Natural killer cell treated with Interleukin-12 subunit alpha and Interleukin-12 subunit beta and Interleukin-15 and Interleukin-18, amount 100 ng/mL, for 72 hours (primary cell): ENCODE measurements at places on chromosomes 4 and X. TPM values are rescaled to one million over a fixed set of nuclear protein-coding genes. Genes with fewer than 3 reads are reported as not detected.
A peak's percentile ranks its signal among the peaks of the same experiment; 100 is the strongest.

The UGT2A1 gene
- total RNA-seq = not detected

The FAAH2 gene
- 1.1 TPM for total RNA-seq

The KCNIP4 gene
- not detected for total RNA-seq

The BOD1L1 gene
- 43.5 TPM for total RNA-seq

The GPRIN3 gene
- 24.0 TPM for total RNA-seq

The L1CAM gene
- 0.74 TPM for total RNA-seq

The AR gene
- not detected for total RNA-seq

The MAGEA1 gene
- total RNA-seq = not detected

The PITX2 gene
- total RNA-seq = not detected

- no peak for DNase-seq
Observed at GRCh38 chr4:122652379-122652778, 31.5 kb upstream of the IL21 start.

- DNase-seq = peak; percentile 65
Observed at GRCh38 chr4:77821775-77822174, 2.6 kb upstream of the CNOT6L start.

GRCh38 chr4:81527709-81528108 lies 56.0 kb upstream of the RASGEF1B start:
- DNase-seq = no peak

DNA sequence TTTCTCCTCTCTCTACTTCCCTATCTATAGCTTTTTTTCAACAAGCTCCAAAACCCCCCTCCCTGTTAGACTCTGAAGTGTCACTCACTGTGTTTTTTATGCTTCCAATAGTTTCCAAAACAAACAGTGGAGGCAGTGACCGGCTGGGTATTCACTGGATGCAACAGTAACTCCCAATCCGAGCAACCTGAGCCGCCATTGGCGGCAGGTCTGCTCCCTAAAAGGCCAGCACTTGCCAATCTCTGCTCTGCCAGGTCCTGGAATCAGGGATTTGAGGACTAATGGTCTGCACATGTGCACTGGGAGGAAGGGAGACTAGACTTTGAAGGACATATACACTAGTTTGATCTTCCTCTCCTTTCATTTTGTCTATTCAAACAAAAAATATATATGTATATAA lies 7.1 kb downstream of the TBX22 start:
- DNase-seq = no peak

- DNase-seq = no peak
Observed at GRCh38 chr4:94934201-94934600, 176.4 kb downstream of the BMPR1B start.

DNA sequence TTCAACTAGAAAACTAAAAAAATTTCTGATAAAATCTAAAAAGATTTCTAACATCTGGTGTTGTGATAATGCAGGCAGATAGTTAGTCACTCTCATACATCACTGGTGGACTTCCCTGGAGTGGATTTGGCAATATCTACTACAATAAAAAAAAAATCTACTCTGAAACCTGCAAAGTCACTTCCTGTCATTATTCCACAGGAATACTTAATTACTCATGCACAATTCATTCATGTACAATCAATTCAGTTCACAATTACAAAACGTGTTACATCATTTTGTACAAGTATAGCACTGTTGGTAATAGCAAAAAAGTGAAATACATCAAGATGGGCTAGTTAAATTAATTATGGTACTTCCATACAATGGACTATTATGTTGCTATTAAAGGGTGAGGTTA lies 16.5 kb upstream of the RHOH start:
- DNase-seq = no peak

DNA sequence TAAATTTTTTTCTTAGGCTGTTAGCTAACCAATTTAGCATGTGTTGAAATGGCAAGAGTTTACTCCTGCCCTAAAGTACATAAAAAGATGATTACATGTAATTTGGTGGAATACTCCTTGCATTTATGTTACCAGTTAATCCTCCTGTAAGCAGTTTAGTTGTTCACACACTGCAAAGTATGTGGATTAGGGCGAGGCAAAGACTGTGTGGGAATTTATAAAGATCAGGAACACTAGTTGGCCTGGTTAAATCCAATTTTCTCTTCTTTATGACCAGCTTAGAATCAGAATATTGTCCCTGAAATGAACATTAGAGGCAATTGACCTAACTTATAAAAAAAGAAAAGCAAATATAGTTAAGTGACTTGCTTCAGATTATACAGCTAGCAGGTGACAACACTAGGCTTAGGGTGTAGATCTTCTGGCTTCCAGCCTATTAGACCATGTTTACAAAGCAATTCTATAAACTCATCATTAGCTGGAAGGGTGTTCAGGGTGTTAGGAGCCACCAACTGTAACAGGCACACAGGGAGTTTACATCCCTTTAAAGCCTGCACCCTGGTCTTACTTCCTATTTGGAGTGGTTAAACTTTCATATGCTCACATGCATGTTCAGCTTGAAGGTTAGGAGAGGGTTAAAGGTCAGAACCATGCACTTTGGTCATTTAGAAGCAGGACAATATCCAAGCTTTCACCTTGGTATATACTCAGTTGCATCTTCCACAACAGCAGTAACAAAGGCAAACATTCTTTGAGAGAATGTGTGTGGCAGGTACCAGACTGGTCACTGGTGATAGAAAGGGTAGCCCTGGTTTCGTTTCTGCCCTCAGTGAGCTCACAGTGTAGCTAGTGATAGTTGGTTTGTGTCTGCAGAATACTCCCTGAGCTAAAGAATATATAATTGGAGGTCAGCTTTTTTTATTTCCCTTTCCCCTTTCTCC lies 72.6 kb downstream of the GC start:
- DNase-seq = no peak

- no peak for DNase-seq
Observed at GRCh38 chr4:11293866-11294265, 134.8 kb downstream of the HS3ST1 start.

DNA sequence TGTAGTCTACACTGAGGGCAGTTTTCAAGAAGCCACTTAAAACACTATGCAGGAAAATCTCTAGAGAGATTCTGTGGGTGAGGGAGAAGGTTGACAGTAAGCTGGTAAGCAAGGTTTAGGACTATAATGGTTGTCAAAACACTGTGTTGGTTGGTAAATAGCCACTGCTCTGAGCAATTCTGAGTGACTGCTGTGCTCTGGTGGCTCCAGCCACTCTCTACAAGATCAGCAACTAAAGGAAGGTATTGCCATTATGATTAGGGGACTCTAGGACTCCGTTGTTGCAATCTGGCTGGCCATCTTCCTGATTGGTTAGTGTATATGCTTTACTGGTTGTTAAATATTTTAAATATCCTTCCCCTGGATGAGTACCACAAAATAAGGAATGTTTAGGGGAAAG lies 5.5 kb upstream of the FAM47E start:
- no peak for DNase-seq

- no peak for DNase-seq
Observed at GRCh38 chr4:187268940-187269339, 545.3 kb upstream of the FAT1 start.

- DNase-seq = no peak
Observed at GRCh38 chr4:127533028-127533700, 99.6 kb upstream of the INTU start.

DNA sequence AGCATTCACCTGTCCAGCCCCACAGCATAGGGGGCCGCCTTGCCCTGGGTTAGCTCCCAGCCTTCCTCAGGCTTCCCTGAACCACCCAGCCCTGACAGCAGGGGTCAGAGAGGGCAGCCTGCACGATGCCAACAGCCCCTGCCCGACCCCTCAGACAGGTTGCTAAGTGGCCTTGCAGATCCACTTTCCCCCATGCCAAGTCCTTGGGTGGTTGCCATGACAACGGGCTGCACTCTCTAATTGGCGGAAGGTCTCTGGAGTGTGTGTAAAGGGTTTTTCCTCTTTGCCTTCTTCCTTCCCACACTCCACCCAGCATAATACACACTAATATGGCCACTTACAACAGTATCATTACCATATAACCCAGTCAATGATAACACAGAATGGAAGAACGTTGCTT lies 99.6 kb upstream of the AFAP1 start:
- DNase-seq = no peak

GRCh38 chrX:110258552-110258951 lies 59.3 kb downstream of the AMMECR1 start:
- DNase-seq = no peak

- no peak for DNase-seq
Observed at GRCh38 chr4:128427832-128428366, 140.3 kb upstream of the PGRMC2 start.

GRCh38 chr4:118761397-118762016 lies 74.4 kb downstream of the SEC24D start:
- DNase-seq = no peak

DNA sequence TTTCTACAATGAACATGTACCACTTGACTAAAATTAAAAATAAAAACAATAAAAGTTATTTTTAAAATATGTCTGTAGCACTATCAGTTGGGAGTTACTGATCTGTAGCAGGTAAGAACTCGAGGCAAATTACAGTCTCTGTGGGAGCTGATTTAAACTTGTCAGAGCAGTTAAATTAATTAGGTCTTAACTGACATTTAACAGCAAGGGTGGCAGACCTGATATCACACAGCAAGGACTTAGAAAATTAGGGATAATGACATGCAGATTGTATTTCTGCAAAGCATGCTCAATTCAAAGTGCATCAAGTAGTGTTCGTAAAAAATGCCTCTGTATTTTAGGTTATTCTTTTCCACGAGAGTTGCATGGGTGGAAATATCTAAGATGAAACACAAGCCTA lies 208.9 kb downstream of the SPATA18 start:
- DNase-seq = no peak

DNA sequence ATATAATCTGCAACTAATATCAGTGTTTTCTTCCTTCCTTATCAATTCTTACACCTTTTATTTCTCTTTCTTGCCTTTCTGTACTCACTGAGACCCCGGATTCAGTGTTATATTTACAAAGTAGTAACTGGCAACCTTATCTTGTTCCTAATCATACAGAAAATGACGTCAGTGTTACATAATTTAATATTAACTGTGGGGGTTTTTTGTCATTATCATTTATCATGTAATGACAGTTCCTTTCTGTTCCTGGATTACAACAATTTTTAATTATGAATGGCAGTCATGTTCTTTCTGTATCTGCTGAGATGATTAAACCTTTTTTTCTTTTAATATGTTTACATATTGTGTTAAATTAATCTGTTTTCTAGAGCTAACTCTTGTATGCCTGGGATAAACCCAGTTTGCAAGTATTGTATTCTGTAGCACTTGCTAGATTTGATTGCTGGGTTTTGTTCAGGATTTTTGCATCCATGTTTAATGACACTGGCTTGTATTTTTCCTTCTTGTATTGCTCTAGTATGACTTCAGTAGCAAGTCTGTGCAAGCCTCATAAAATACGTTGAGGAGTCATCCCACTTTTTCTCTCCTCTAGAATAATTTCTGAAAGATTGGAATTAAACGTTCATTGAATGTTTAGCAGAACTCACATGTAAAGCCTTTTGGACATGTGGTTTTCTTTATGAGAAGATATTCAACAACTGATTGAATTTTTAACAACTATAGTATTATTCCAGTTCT lies 10.4 kb upstream of the HSPA4L start:
- no peak for DNase-seq
